ENCODE measurements at places on chromosomes 11 and 22.

DNA sequence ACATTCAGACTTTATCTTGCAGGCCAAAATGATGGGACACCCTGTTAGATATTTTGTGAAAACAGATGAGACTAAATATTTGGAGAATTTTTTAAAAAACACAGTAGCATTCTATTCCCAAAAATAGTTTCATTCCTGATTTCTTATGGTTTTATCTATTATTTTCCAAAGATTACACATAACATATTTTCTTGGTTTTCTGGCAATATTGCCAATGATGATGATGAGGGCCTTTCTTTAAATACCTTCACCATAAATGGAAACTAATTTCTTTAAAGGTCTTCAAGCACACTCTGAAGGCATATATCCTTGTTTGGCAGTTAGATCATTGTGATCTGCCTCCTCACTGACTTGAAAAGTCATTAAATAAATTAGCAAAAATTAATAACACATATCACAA is 522.3 kb upstream of the LUZP2 start:
- no peak for DNase-seq

DNA sequence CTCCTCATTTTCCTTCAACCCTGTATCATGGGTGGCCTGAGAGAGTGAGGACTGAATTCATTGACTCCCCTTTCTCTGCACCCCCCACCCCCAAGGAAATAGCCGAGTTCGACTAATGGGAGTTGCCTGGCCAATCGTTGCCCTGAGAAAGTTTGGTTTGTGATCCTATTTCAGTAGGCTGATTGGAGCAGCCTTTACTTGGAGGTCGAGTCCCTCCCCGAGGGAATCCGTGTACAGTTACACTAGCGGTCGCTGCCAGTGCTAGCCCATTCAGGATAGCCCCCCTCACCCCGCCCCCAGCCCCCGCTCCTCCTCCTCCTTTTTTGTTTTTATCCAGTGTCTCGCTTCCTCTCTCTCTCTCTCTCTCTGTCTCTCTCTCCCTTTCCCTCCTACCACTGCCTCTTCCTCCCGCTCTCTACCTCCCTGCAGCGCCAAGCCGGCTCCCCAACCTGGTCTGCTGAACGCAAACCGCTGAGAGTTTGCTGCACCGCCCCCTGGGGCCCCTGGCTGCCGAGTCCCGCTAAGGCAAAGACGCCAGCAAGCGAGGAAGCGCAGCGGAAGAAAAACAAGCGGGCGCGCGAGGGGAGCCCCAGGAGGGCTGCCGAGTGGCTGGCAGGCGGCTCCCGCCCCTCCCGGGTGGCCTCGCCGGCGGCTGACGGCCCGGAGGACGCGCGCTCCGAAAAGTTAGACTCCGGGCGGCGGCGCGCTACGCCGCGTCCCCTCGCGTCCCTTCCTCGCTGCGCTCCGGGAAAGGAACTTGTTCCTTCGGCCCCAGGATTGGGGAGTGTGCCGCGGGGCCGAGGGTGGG is at the start of gene GRAMD1B:
Gene GRAMD1B, plus strand, starts transcription at position 357 of the 808 bp plus-strand sequence. CDS start 524 bp downstream, outside the sequence.
- DNase-seq: peak; percentile 54

DNA sequence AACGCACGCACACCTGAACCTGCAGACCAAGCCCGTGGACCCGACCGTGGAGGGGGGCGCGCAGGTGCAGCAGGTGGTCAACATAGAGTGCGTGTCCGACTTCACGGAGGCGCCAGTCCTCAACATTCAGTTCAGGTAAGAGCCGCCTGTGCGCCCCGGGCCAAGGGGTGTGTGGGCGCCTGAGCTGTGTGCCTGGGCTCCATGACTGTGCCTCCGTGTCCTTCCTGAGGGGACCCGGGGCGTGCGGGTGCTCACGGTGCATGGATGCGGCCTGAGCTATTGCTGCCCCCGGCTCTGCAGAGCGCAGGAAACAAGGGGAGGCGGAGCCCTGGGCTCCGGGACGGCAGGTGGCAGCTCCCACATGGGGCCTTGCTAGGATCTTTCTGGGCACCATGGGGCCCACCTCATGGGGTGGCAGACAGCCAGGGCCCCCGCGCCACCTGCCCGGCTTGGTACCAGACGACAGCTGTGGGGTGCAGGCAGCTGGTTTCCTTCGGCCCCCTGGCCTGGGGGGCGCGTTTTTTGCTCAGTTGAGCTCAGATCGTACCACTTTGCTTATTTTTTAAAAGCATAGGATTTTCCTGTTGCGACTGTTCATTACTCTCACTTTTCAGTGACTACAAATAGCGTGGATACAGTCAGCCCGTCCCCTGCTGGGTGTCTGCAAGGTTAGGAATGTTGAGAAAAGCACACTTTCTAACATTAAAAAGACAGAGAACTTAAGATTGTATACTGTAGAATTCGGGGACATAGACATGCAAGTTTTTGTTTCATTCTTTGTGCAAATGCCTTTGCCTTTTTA is 28.3 kb downstream of the MUC6 start:
- DNase-seq: no peak

GRCh38 chr11:76327756-76328388 is 53.1 kb downstream of the THAP12 start:
- DNase-seq: no peak

GRCh38 chr11:34188181-34188580 is 82.8 kb downstream of the NAT10 start:
- no peak for DNase-seq

DNA sequence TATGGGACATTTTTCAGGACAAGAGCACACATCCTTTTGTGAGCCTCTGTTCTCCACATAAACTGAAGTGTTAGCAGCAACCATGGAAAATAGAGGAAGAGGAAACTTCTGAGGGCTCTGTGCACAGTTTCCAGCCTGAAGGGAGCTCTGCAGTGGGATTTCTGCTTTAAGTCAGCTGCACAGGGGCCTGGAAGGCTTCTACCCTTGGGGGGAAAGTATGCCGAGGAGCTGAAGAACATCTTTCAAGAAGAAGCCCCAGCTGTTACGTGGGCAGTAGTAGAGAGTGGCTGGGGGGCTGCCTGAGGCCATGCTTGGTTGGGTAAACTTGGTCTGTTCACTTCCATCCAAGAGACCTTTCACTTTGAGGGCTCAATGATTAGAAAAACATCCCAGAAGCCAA is 82.7 kb upstream of the EED start:
- DNase-seq: no peak

- DNase-seq: no peak
These were observed 114.3 kb upstream of the ZC3H12C start for GRCh38 chr11:109978895-109979294.

DNA sequence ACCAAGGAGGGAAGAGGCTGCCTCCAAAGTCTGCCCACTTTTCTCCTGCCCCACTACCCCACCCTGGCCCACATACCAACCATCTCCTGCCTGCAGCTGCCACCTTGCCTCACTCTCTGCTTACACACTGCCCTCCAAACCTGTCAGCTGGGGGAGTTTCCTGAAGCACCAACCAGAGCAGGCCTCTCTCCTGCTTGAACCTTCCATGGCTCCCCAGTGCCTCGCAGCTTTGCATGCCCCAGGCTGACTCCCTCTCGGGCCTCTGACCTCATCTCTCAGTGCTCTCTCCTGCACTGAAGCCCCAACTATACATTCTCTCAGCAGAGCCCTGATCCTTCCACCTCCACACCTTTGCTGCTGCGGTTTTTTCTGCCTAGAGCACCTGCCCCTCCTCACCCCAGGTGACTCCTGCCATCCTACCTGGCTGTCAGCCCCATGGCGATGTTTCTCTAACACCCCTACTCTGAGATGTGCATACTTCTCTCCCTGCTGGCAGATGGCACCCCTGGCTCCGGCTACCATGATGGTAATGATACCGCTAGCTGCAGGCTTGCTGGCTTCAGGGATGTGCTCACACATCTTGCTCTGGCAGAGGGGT is 43.5 kb downstream of the MN1 start:
- no peak for DNase-seq
